ENCODE measurements at places on chromosomes 11 and 22. TPM values are rescaled to one million over a fixed set of nuclear protein-coding genes. Genes with fewer than 3 reads are reported as not detected.

- DNase-seq: no peak
Measured at GRCh38 chr11:11860103-11860979, 18.6 kb downstream of the USP47 start.

CHADL gene
- total RNA-seq: 2.9 TPM

TRIM49 gene
- total RNA-seq: not detected

IL17REL gene
- not detected for total RNA-seq

DNA sequence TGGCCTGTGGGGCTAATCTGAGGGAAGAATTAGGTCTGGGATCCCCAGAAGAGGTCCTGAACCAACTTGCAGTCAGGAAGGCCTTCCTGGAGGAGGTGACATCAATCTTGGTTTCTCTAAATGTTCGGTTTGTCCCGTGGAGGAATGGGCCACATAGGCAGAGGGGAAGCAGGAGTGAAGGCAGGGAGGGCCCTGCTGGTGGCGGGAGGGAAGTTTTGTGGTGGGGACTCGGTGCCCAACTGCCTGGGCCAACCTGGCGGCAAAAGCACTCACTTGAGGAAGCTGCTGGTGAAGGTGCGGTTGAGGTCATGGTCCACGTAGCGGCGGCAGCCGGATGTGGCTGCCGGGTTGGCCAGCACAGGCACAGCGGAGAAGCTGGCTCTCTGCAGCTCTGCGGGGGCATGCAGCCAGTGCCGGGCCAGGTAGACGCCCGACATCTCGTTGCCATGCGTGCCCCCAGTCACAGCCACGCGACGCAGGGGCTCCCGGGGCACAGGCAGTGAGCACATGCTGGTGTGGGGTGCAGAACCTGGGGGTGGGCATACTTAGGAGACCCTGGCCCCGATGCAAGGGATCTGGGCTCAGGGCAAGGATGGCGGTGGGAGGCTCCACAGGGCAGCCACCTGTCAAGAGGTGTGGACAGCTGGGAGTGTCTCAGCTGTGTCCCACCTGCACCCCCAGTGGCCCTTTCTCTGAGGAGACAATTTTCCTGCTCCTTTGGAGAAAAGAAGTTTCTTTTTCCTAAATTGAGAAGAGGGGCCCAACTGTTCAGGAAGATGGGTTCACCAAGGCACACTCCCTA lies 3.8 kb downstream of the ACY3 start:
- DNase-seq: no peak

- DNase-seq: no peak
Measured at GRCh38 chr22:33654173-33654895, 265.9 kb downstream of the LARGE1 start.

GRCh38 chr11:103898577-103899336 lies 137.7 kb upstream of the DDI1 start:
- DNase-seq: no peak

HEPN1 gene
- not detected for total RNA-seq

DNA sequence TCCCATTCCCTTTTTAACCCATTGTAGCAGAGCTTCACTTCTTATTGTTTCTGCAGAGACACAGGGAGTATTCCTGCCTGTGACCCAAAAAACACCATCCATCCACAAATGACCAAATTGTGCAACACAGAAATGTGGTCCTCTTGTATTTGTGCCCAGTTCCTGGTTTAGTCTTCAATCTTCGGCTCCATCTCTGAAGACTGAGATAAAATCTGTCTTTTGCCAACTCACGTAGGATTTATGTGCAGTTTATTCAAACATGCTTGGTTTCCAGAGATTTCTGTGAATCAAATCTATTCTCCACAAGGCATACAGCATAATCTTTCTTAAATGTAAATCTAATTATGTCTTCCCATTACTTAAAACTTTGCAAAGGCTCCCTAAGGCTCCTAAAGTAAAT lies 307.0 kb downstream of the AASDHPPT start:
- DNase-seq: no peak

DNA sequence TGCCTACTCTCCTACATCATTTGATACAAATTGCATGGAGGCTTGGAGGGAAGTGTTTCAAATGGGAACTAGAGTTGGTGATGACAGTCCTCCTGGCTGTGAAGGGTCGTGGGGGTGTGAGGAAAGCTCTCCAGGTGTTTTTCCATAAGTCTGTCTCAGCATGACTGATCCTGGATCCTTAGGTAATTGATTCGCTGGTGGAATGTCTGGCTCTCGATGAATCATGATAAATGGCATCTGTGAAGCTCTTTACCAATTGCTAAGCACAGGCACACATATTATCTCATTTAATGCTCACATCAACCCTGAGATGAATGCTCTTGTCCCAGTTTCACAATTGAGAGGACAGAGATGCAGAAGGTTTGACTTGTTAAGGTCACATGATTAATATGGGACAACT lies 107.5 kb downstream of the PKNOX2 start:
- DNase-seq: no peak

MS4A12 gene
- total RNA-seq: not detected

- DNase-seq: no peak
Measured at GRCh38 chr22:21646608-21647590, 4.8 kb downstream of the SDF2L1 start.

OR5T3 gene
- total RNA-seq: not detected

DNA sequence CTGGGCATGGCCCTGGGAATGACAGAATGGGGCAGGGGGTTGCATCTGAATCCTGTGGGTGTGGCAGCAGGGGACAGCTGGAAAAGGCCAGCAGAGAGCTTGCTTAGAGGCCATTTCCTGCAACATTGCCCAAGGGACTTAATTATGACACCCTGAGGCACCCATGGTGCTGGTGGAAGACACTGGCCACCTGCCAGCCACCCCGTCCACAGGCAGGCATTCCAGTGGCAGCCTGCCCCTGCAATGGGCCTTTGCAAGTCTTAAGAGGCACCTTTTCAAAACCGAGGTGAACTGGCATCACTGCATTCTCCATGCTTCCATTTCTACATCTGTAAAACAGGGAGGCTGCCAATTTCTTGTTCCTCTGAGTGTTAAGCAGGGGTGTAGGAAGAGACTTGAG lies 21.6 kb upstream of the SUSD2 start:
- DNase-seq: no peak

DNA sequence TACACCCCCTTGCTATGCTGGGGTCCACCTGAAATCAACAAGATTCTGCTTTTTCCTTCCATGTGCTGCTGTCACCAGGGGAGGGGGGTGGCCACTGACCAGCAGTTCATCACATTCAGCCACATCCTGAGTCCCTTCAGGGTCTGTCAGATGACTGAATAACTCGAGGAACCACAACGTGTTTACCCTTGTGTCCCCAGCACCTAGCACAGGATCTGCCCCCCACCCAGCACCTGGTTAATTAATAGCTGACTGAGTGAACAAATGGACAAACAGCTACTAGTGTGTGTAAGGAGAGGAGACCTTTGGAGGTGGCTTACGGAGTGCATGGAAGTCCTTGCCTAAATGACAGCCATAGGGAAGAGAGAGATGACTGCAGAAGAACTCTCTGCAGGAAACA lies 119.5 kb upstream of the NCAM1 start:
- no peak for DNase-seq

DNA sequence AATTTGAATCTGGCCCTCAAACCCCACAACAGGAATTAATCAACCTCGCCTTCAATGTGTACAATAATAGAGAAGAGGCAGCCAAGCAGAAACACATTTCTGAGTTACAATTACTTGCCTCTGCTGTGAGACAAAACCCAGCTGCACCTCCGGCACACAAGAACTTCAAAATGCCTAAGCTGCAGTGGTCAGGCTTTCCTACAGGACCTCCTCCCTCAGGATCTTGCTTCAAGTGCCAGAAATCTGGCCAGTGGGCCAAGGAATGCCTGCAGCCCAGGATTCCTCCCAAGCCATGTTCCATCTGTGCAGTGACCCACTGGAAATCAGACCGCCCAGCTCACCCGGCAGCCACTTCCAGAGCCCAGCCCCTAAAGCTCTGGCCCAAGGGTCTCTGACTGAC lies 3.4 kb upstream of the NDUFC2 start:
- DNase-seq: peak; percentile 37

DNA sequence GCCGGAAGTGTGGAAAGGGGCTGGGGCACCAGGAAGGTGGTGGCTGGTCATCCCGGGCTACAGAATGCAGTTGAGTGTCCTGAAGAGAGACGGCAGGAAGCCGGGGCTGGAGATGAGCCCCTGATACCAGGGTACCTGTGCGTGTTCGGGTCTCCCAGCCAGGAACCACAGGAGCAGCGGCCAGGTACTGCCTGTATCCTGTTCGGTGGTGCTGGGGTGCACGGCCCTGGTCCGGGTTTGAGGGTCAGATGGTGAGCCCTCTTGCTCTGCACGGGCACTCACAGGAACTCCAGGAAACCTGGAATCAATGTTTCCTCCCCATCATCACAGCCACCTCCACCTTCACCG lies 253.1 kb upstream of the B3GAT1 start:
- DNase-seq: peak; percentile 80

GRCh38 chr11:41256041-41256440 lies 203.4 kb downstream of the LRRC4C start:
- no peak for DNase-seq

MMP8 gene
- 2.6 TPM for total RNA-seq

GRCh38 chr11:111456086-111456858 lies 55.9 kb downstream of the BTG4 start:
- no peak for DNase-seq

FIBIN gene
- total RNA-seq: 2.6 TPM

ANGPTL5 gene
- total RNA-seq: 0.58 TPM

EWSR1 gene
- 191 TPM for total RNA-seq

GRCh38 chr11:15835788-15836411 lies 520.4 kb downstream of the SOX6 start:
- DNase-seq: no peak
